ENCODE measurements at places on chromosomes 16 and 17.

DNA sequence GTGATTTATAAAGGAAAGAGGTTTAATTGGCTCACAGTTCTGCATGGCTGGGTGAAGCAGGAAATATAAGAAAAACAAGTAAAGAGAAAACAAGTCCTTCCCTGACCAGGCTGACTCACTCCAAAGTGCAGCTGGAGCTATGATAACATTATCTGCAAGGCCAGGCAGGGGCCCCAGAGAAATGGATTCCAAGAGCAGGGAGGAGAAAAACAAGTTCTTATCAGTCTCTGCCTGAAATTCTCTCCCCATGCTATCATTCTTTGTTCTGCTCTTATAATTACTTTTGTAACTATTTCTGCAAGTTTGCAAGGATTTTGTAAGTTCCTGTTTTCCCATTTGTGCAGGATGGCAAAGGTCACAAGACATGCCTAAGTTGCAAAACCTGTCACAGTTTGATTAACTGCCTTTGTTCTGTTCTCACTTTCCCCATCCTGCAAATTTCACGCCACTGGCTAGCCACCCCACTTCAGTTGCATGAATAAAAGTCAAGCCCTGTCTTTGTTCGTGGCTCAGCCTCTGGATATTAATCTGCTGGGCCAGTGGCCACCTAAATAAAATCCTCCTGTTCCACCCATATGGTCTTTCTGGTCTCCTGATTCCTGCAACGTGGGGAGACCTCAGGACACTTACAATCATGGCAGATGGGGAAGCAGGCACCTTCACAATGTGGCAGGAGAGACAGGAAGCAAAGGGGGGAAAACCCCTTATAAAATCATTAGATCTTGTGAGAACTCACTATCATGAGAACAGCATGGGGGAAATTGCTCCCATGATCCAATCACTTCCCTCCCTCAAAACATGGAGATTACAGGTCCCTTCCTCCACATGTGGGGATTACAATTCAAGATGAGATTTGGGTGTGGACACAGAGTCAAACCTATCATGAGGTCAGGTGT lies 13.1 kb downstream of the ABCA9 start:
- DNase-seq: peak; percentile 41

GRCh38 chr16:67470359-67470758 lies 10.6 kb downstream of the ATP6V0D1 start:
- peak; percentile 66 for DNase-seq

- no peak for DNase-seq
These were observed 7.8 kb upstream of the ZNF200 start for GRCh38 chr16:3242709-3243108.

- DNase-seq: no peak
These were observed 92.3 kb downstream of the WNT3 start for GRCh38 chr17:46726206-46726605.

- DNase-seq: peak; percentile 66
These were observed 2.0 kb upstream of the YPEL2 start for GRCh38 chr17:59329176-59330052.

DNA sequence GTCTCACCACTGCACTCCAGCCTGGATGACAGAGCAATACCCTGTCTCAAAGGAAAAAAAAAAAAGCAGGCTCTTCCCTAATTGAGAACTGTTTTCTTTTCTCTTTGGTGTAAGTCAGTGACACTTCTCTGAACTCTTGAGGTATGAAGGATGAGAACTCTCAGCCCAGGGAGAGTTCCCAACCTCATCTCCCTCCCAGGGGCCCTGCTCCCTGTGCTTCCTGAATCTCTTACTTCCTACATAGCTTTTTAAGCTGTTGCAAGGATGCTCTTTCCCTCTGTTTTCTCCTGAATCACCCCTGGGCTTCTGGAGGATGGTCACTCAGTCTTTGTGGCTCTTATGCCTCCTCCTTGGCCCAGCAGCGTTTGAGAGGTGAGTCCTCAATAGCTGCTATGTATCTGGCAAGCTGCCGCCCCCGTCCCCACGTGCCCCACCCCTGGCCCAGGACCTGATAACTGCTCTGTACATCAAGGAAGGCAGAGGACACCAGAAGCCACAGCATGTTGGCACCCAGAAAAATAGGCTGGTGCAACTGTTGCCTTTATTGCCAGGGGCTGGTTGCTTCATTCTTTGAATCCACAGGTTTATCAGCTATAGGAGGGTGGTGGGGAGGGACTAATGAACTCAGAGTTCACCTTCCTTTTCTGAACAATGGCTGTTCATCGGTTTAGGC lies 24.0 kb downstream of the IGF2BP1 start:
- no peak for DNase-seq

GRCh38 chr17:13363771-13364170 lies 238.0 kb downstream of the HS3ST3A1 start:
- no peak for DNase-seq

DNA sequence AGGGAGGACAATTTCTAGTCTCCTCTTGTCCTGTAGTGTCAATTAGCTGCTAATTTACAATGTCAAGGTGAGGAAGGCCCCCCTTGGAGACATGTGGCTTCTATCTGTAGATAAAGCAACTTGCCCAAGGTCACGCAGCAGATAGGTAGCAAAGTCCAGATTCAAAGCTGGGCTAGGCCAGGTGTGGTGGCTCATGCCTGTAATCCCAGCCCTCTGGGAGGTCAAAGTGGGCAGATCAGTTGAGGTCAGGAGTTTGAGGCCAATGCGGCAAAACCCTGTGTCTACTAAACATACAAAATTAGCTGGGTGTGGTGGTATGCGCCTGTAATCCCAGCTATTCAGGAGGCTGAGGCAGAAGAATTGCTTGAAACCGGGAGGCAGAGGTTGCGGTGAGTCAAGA lies 11.1 kb downstream of the TRPV3 start:
- no peak for DNase-seq

- DNase-seq: no peak
These were observed 246.5 kb downstream of the C16orf95 start for GRCh38 chr16:87070657-87071056.

- DNase-seq: no peak
These were observed 7.5 kb downstream of the DHX38 start for GRCh38 chr16:72101195-72101594.

GRCh38 chr16:53998966-53999522 lies 287.5 kb downstream of the IRX3 start:
- DNase-seq: no peak

GRCh38 chr16:70563636-70564035 lies 40.0 kb downstream of the SF3B3 start:
- DNase-seq: no peak

GRCh38 chr17:2380226-2380922 lies 20.5 kb downstream of the MNT start:
- no peak for DNase-seq

DNA sequence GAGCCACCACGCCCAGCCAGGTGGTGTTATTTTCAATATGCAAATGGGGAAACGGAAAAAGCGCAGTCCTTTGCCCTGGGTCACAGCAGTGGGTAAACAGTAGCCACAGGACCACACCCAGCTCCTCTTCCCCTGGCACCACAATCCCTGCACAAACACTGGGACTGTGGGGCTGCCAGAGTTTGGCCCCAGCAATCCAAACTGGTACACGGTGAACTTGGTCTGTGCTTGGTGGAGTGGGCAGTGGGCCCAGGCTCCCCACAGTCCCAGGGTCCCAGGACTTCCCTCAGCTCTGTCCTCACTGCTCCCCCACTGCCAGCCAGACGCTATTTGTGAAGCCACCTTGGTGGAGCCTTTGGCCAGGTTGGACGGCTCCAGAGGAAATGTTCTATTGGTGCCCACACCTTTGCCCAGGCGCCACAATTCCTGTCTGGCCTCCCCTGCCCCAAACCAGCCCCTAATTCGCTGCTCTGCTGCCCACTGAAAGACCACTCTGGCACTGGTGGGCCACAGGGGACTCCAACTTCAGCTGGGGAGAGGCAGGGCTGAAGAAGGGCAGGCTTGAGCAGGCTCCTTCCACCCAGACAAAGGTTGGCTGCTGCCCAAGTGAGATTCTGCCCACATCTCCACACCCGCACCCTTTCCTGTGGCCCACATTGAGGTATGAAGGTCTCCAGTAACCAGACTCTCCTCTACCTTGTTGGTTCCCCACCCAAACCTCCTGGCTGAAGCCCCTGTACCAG lies 2.1 kb downstream of the CHAD start:
- no peak for DNase-seq

DNA sequence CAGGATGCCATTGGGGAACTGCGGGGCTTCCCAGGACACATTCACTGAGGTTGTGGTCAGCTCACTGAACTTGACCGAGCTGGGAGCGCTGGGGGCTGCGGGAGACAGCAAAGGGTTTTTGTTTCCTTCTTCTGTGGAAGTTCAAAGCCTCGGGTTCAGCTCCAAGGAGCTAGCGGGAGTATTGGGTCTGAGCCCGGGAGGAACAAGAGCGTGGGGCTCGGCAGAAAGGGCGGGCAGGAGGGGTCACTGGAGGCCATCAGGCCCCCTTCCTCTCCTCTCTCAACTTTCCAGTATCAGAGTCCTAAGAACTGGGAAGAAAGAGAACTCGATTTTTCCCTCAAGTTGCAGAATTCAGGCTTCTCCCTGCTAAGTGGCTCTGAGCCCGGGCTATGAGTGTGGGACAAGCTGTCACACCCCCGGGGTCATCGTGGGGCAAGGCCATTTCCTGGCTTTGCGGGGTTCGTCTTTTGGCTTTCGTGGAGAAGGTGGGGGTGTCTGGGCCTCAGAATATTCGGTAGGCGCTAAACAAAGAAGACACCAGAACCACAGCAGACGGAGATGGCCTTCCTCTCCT lies 53.6 kb upstream of the CDC42EP4 start:
- DNase-seq: peak; percentile 29

GRCh38 chr17:8941520-8941919 lies 24.0 kb downstream of the PIK3R5 start:
- no peak for DNase-seq

- DNase-seq: no peak
These were observed 5.4 kb upstream of the CSNK1D start for GRCh38 chr17:82278786-82279391.

GRCh38 chr16:47016700-47017133 lies 43.2 kb upstream of the DNAJA2 start:
- no peak for DNase-seq

GRCh38 chr17:42214156-42214555 lies 19.9 kb upstream of the GHDC start:
- no peak for DNase-seq

- peak; percentile 77 for DNase-seq
These were observed 9.1 kb upstream of the ARL5C start for GRCh38 chr17:39174920-39175694.

DNA sequence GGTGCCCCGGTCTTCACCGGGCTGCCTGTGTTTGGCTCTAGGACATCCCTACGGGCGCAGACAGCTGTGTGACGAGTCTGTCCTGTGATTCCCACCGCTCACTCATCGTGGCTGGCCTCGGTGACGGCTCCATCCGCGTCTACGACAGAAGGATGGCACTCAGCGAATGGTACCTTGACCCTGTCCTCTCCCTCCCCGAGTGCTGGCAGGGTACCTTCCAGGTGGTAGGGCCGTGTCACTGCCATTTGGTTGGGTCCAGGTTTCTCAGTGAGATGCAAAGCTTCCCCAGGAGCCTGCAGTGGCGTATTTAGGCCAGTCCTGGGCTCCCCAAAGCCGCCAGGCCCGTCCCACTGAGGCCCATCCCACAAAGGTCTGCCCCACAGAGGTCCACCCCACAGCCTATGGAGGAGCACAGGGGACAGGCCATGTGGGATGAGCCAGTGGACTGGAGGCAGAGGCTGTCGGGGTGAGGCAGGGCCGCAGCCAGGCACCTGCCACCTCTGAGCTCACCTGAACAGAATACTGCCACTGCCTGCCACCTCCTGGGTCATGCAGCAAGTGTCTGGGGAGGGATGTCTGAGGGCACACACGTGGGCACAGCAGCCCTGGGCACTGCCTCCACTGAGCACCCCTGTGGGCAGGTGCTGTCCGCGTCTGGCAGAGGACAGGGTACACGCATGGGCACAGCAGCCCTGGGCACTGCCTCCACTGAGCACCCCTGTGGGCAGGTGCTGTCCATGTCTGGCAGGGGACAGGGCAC lies 31.4 kb upstream of the CHMP6 start:
- DNase-seq: no peak

GRCh38 chr17:37678036-37678435 lies 34.8 kb upstream of the DDX52 start:
- DNase-seq: no peak

GRCh38 chr16:27333549-27333948 lies 19.8 kb downstream of the IL4R start:
- DNase-seq: no peak

DNA sequence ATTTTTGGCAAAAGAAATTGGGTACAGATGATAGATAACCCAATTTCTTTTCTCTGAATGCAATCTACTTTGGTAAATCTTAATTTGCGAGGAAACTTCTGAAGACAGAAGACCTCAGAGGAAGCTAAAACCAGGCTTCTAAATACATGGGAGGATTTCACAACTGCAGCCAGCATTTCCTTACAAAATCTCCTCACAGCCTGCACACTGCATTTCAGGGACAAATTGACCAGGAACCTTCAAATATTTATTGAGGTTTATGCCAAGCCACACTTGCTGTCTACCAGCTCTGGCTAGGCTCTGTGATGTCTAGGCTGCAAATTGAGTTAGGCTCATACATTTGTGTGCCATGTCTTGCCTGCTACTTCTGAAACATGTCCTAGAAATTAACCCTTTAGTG lies 167.3 kb upstream of the CDH5 start:
- DNase-seq: no peak

DNA sequence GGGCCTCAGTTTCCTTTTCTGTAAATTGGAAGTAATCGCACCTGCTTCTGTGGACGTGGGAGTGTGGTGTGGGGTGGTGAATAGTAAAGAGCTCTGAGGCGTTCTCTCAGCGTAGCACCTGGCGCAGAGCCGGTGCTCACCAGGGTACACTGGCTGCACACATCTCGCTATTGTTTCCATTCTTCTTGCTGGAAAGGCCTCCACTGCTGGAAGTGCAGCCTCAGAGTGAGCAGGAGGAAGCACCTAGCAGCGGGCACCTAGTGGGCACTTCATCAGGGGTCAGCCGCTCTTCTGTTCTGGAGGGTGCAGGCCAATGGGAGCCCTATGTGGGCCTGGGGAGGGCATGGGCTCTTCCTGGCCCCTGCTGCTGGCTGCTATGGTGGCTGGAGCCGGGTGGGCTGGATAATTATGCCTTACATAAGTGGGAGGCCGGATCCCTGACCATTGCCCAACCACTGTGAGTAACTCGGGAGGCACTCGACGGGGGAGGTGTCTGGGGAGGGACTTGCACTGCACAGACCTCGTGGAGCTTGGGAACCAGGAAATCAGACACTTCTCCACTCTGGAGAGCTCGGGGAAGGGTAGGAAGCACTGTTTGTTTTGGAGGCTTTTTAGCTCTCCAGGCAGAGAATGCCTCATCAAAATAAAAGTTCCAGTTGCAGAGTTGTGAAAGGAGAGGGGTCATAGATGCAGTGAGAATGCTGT lies 1.7 kb downstream of the MAP2K3 start:
- DNase-seq: peak; percentile 89

GRCh38 chr17:7177191-7177953 lies 1.8 kb downstream of the ASGR1 start:
- DNase-seq: peak; percentile 86

All from right hindlimb (tissue), 1 donor.